Heart left ventricle (tissue), 16 donors: ENCODE measurements at places on chromosomes 16 and 17. TPM values are rescaled to one million over a fixed set of nuclear protein-coding genes. Genes with fewer than 3 reads are reported as not detected.

DNA sequence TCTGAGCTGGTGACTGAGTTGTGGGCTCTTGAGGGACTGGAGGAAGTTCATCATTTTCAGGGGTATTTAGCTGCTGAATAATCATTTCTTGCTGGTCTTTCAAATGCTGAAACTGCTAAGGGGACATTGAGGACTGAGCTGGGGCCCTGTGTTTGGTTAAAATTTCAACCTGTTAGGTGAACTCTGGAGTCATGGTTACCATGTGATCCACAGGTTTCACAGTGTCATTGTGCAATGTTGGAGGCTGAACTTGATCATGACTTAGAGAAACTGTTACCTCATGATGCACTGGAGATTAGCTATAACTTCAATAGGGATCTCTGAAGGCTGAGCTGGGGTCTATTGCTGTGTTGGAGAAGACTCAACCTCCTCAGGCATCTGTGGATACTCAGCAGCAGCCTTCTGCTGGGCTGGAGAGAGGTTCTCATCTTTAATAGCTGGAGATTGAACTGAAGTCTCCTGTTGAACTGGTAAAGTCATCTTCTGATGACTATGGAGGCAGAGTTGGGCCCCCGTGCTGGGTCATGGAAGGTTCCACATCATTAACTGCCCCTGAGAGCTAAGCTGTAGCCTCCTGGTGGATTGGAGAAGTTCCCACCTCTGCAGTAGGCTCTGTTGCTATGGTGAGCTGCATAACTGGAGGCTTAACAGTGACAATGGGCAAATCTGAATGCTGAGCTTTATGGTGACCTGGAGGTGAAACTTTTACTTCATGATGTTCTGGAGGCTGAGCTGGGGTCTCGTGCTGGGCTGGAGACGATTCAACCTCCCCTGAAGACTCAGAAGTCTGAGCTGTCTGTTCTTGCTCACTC lies 15.2 kb downstream of the RDM1 start:
- DNase-seq, result no peak

The CA7 gene
- not detected for total RNA-seq

DNA sequence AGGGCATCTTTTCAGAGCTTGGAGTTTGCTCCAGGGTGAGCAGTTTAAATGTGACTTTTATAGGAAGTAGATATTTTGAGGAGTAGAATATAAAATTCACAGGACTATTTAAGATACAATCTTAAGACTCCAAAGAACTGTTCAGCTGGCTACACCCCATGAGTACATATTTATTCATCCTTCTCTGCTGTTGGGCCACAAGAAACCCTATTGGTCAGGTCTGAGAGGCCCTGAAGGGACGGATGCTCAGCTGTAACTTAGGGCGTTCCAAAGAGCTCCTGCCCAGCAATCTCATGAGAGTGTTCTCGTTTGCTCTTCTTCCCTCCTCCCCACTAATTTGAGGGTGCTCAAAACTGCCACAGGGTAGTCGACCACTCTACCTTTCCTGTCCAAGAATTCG lies 7.3 kb downstream of the ST6GALNAC2 start:
- DNase-seq, result no peak

The SLC52A1 gene
- not detected for total RNA-seq

The KRT27 gene
- total RNA-seq, result not detected

DNA sequence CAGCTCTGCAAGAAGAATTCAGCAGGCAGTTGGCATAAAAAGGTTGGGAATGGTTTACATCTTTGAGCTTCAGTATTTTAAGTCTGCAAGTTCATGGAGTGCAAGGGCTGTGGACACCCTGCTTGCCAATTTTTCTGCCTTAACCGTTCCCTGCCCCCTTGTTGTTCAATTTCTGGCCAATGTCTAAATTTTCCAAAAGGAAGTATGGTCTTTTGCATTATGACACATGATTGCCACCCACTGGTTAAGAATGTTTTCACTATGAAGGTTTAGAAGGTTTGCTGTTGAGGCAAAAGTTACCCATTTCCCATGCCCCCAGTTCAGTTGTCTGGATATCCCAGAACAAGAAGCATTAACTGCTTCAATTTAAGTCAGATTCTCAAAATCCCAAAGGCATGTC lies 441.9 kb downstream of the CDH13 start:
- DNase-seq, result no peak

GRCh38 chr16:80994451-80994850 lies 12.2 kb downstream of the CMC2 start:
- no peak for DNase-seq

The RAMP2 gene
- total RNA-seq, result 34.5 TPM

The VASN gene
- 4.9 TPM for total RNA-seq

GRCh38 chr16:49498264-49498663 lies 124.7 kb downstream of the C16orf78 start:
- no peak for DNase-seq

The MT1X gene
- 74.6 TPM for total RNA-seq

GRCh38 chr17:49523706-49524472 lies 28.8 kb downstream of the NGFR start:
- DNase-seq, result no peak

DNA sequence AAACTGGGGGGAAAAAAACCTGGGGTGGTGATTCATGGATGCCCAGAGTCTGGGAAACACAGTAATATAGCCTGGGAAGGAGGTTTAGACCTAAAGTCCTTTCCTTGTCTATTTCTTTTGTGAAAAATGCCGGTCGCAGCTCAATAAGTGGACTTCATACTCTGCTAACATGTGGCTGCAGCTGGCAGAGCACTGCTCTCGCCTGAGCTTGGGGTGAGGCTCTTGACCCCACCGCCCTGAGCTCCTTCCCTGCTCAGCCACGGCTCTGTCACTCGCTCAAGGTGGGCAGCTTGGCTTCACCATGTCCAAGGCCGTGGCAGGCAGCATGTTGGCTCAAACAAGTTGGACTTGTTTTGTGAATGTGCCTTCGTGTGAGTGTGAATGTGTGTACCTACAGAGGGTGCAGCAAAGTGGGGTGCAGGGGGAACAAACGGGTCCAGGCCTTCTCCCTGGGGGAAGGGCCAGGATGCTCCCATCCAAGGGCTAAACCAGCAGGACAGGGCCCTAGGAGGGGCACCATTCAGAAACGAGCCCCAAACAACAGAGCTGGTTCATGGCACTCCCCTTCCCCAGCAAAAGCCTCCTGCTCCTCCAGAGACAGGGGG lies 4.9 kb downstream of the FA2H start:
- no peak for DNase-seq

The NXPH3 gene
- total RNA-seq, result 6.2 TPM

DNA sequence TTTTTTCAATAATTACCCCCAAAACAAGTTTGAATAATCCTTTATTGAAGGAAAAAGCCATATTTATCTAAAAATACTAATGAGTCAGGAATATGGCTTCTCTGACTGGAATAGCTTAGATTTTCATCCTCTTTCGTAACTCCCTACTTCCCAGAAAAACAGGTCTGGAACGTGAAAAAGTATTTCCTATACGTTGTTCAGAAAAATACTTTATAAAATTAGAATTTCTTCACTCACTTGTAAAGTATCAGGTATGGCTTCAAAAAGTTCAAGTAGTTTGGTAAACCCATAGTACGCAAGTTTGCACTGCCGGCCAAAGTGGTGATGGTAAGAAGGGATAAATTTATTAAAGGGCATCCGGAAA lies 33.7 kb downstream of the MARF1 start:
- no peak for DNase-seq

The METTL9 gene
- 59.3 TPM for total RNA-seq

The SLC38A8 gene
- 0.60 TPM for total RNA-seq

DNA sequence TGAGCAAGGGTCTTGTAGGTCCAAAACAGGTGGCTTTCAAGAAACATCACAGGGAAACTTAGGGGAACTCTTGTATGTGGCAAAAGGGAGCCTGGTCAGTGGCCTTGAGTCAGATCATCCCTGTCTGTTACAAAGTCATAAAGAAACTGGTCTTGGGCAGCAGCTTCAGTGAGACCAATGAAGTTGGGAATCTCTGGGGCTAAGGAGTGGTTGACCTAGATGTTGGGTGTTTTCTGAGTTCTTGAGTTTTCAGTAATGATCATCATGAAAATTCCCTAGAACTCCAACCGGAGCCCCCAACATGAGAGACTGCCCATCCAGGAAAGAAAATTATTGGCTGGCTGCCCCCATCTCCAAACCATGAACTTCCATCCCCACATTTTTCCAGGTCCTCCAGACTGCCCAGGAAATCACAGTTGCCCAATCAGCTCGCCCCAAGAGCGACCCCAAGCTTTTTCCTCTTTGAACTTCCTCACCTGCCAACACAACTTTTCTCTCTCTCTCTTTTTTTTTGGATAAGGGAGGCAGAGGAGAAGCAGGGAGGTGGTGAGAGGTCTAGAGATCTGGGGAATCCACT lies 3.9 kb downstream of the CCR7 start:
- DNase-seq, result no peak
